ENCODE measurements at places on chromosomes 12 and 14.
A peak's percentile ranks its signal among the peaks of the same experiment; 100 is the strongest.

DNA sequence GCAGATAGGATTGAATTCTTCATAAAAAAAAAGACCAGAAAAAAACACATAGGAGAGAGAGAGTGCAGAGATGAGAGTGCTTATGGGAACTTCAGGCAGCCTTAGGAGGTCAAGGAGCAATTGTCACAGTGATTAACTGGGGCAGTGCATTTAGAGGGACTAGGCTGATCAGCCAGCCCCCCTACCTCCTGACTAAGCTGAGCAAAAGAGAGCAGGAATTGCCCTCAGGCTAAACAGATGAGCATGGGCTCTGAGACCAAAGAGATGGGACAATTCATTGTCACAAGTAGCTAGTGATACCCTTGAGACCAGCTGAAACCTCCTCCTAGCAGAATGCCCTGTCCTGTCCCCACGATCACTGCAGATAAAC lies 124.0 kb downstream of the BTG1 start:
- no peak for DNase-seq

DNA sequence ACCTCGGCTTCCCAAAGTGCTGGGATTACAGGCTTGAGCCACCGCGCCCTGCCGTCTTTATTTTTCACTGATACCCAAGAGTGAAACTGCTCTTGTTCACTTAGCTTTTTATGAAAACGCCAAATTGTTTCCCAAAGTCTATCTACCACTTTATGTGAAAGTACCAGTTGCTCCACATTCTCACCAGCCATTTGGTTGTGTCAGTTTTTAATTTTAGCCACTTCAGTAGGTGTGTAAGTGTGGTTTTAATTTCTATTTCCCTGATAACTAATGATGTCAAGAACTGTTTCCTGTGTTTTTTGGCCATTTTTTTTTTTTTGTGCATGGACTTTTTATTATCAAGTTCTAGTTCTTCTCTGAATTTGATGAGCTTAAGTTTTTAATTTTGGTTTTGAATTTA lies 17.1 kb downstream of the CAND1 start:
- no peak for DNase-seq

- DNase-seq = no peak
Observed at GRCh38 chr12:65606008-65606766, 218.1 kb upstream of the HMGA2 start.

GRCh38 chr12:16070113-16070512 lies 159.0 kb downstream of the DERA start:
- DNase-seq = no peak

DNA sequence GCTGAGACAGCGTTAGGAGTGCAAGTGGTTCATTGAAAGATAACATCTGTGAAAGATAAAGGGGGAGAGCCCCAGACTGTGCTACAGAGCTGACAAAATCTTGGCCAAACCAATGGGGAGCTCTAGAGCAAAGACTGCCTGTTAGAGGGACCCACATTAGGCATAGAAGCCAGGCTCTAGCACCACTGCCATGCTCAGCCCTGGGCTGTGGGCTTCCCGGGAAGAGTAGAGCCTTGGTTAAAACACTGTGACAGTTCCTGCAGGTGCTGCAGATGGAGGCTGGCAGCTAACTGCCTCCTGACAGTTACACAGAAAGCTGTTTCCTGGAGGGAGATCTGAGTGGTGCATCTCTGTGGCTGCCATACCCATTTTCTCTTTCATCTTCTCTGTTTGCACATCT lies 23.0 kb downstream of the TSHR start:
- no peak for DNase-seq

- no peak for DNase-seq
Observed at GRCh38 chr12:65522956-65523860, 244.7 kb downstream of the MSRB3 start.

DNA sequence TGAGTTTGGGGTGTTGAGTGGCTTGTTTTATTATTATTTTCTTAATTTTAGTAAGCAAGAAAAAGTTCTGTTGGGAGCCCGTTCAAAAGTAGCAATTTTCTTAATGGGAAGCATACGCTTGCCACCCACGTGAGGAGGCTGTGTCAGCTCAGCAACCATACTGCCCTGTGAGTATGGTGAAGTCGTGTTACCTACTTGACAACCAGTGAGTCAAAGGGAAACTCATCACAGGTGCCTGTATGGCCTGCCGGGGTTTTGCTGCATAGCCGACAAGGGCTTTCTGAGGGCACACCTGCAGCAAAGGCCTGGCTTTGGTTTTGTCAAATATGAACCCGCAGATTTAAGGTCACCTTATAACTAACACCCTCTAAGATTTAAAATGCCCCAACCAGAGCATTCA lies 31.1 kb downstream of the PITPNM2 start:
- no peak for DNase-seq

GRCh38 chr12:66118240-66118891 lies 12.2 kb downstream of the LLPH start:
- no peak for DNase-seq

DNA sequence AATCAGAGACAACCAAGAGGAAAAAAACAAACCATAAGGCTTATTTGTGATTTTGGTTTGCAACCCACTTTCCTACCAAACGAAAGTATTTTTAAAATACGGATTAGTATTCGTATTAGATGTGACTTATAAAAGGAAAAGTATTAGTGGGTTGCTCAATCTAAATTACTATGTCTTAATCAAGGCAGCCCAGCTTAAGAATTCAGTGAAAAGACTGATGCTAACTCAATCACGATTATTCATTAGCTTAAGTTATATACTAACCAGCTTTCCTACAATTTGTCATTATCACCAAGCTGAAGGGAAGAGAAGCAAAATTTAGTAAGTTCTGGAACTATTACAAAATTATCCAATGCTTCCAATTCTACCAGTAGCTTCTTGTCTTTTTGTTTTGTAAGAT lies 62.7 kb downstream of the FERMT2 start:
- no peak for DNase-seq

GRCh38 chr12:103441437-103442181 lies 54.2 kb downstream of the C12orf42 start:
- DNase-seq = no peak

GRCh38 chr14:71336489-71337192 lies 429.4 kb downstream of the PCNX1 start:
- DNase-seq = no peak

- peak; percentile 15 for DNase-seq
Observed at GRCh38 chr12:106673141-106673540, 90.3 kb downstream of the RFX4 start.

- DNase-seq = no peak
Observed at GRCh38 chr12:124631681-124632256, 64.4 kb upstream of the NCOR2 start.

DNA sequence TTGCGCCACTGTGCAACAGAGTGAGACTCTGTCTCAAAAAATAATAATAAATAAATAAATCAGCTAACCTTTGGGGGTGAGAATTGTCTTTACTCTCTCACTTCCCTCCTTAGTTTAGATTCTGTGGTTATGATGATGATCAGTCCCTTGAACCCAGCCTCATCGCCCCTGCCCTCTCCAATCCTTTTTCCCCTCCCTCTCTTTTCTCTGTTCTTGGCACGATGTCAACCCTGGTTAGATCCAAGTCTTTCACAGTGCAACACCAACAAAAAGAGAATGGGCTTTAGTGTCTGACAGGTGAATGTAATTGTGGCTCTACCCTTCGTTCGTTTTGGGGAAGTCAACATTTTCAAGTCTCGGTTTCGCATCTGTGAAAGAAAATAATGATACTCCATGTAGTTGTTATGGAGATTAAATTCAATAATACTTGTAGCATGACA lies 59.0 kb downstream of the NTN4 start:
- no peak for DNase-seq

DNA sequence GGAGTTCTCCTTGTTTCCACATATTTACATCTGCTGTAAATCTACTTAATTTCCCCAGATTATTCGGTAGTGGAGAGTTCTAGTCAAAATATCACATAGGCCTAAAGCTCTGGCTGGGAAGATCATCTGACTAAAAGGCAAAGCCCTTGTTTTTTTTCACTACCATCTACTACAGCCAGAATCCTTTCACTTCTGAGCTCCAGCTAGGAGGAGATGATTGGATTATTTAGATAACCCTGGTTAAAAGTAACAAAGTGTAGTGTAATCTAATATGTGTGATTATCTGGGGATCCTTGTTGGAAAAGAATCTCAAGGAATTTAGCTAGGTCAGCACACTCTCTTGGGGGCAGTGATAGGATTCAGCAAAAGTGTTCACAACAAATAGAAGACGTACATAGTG lies 125.4 kb downstream of the DYRK2 start:
- peak; percentile 11 for DNase-seq

- no peak for DNase-seq
Observed at GRCh38 chr12:132161036-132161781, 17.0 kb downstream of the NOC4L start.

- DNase-seq = peak; percentile 15
Observed at GRCh38 chr12:54725233-54725843, 77.2 kb upstream of the DCD start.

GRCh38 chr12:8675591-8676036 lies 13.0 kb upstream of the MFAP5 start:
- DNase-seq = no peak

DNA sequence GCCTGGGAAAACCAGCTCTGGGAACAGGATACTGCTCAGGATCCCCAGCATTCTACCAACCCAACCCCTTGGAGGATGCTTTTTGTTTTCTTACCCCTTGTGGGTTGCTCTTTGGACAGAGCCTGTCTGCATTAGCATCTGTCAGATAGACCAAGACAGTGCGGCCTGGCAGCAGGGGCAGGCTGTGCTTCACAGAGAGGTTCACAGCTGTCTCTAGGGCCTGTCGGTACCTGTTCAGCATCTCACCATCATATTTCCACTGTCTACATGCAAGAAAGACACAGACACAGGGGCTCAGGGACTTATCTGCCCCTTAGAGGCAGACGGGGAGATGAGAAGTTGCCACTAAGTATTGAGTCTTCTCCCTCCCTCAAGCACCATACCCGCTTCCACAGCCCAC lies 21.8 kb downstream of the TEP1 start:
- no peak for DNase-seq
